Activated naive CD4-positive, alpha-beta T cell treated with anti-CD3 and anti-CD28 coated beads for 36 hours (primary cell): ENCODE measurements at places on chromosomes 6 and 20.

- DNase-seq: no peak
Measured at GRCh38 chr6:145722190-145722589, 13.1 kb downstream of the EPM2A start.

DNA sequence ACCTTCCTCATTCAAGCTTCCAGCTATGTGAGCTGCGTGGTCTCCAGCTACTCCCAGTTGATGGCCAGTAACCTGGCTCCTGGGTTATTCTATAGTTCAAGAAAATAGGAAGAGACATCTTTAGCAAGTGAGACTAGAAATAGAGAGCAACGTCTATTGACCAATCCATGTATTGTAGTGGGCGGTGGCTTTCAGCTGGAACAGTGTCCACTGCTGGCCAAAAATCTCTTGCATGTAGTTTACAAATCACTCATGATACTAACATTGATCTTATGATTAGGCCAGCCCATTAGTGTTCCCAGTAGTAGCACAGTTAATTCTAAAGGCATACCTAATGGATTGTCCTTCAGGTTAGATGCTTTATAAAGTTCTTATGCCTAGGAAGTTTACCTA lies 58.9 kb upstream of the SCP2D1 start:
- DNase-seq: no peak

DNA sequence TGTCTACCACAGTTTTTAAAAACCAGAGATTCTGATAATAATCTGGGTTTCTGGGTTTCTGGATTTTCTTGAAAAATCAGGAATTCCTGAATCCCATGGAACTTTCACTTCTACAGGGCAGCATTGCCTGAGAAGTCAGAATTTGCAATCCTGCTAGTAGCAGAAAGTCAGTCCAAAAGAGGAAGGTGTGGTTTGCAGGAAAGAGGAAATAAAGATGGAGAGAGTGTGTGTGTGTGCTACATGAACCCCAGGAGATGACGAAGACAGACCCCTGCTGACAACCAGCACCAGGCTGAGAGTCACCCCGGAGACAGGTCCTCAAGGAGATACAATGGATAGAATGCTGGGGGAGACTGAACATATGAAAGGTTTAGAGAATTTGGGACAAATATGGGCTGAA lies 44.9 kb downstream of the PRND start:
- DNase-seq: no peak

DNA sequence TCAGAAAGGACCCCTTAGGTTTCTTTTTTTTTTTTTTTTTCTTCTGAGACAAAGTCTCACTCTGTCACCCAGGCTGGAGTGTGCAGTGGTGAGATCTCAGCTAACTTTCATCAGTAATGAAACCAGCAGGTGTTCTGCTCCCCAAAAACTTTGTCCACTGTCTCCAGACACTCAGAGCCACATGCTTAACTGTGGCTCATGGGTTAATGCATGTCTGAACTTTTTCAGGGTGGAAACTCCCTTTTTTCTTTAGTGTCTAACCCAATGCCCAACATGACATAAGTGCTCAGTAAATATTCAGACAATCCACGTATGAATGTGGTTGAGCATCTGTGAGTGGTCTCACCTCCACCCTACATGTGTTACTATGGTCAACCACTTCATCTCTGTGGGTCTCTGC lies 45.4 kb downstream of the MYB start:
- no peak for DNase-seq

DNA sequence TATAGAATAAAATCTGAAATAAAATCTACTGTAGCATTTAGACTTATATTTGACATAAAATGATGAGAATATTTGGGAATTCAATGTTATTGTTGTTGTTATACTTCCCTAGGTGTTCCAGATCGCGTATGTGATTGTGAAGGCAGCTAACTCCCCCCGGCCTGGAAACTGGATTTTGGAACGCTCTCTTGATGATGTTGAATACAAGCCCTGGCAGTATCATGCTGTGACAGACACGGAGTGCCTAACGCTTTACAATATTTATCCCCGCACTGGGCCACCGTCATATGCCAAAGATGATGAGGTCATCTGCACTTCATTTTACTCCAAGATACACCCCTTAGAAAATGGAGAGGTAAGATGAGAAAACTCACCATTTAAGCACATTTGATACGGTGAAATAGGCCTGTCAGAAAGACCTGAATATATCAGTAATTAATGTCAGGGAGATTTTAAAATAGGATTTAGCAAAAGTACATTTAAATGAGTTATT lies 215.2 kb downstream of the LAMA2 start:
- DNase-seq: no peak

GRCh38 chr6:158791274-158791855 lies 27.8 kb downstream of the EZR start:
- no peak for DNase-seq

- no peak for DNase-seq
Measured at GRCh38 chr20:9608639-9609340, 94.4 kb downstream of the LAMP5 start.

DNA sequence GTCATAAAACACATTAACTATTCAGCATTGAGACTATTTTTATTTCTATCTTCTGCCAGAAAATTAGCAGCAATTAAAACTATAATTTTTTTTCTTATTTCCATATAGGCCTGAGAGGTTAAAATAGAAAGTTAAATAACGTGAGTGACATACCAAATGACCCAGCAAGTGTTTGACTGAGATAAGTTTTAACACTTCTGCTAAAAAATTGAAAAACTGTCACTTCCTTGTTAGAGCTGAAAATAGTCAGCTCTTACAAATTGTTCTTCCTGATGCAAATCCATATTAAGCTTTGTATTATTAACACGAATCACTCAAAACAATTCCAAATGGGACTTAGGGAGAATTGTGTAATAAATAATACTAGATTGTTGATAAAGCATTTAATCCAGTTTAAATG lies 26.5 kb upstream of the STX11 start:
- no peak for DNase-seq

DNA sequence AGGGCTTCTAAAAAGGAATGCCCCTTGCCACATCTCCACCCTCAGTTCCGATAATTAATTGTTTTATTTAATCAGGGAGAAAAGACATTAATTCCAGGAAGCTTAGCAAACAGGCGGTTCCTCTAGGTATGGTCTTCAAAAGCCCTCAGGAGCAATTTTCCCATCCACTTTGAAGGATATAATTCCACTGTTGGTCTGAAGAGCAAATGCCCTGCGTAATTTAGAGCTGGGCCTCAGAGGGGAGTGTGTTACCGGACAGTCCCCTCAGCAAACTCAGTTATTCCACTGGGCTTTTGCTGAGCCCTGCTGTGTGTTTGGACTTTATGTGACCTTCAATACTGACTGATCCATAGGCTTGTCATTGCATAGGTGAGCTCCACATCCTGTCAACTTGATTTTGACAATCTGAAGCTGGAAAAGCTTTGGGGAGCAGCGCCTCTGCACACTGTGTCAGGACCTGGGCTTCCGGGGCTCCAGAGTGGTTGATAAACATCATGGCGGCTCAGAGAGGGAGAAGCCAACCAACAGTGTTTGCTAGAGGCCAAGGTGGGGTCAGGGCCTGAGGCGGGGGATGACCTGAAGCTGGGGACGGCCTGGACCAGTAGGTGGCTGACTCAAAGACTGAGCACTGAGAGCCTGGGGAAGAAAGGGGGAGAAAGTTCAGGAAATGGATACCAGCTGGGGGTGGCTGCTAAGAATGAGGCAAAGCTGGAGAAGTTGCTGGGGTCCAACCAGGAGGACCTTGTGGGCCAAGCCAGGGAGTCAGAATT lies 43.5 kb downstream of the PPP1R14C start:
- no peak for DNase-seq

- no peak for DNase-seq
Measured at GRCh38 chr20:54726687-54727300, 251.4 kb downstream of the DOK5 start.
